ENCODE measurements at places on chromosomes 7 and 10. TPM values are rescaled to one million over a fixed set of nuclear protein-coding genes. Genes with fewer than 3 reads are reported as not detected.

HOGA1 gene
- total RNA-seq = 3.1 TPM

OPN1SW gene
- 0.28 TPM for total RNA-seq

CLIP2 gene
- 44.9 TPM for total RNA-seq

RNF133 gene
- total RNA-seq = 1.2 TPM

OLAH gene
- total RNA-seq = 7.4 TPM

OR9A2 gene
- total RNA-seq = 0.50 TPM

DNA sequence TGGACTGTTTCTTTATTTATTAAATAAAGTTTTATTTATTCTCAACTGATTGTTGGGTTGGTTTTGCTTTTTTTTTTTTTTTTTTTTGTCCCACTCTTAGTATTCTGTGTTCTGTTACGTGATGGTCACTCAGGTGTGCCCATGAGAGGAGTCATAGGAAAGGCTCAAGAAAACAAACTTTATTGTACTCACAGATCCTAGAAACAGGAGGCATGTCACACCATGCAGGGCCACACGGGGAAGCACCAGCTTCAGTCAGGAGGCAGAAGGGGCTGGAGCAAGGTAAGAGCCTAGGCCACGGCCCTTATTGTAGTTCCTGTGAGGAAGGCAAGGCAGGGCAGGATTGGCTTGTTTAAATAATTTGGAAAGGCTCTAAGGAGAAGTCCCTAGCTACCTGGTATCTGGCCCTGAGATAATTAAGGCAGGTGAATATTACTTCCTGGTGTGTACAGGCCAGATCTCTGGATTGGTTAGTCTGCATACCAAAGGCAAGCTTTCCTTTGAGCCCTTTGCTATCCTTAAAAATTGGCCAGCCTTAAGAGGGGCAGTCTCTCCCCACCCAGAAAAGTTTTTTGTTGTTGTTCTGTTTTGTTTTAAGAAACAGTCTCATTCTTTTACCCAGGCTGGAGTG, 8.3 kb downstream of the ATOH7 start:
- no peak for DNase-seq
- H3K27me3 ChIP-seq = no peaks in the 10 kb centered on the region
- H3K36me3 ChIP-seq = no peaks in the 10 kb centered on the region
- H3K27ac ChIP-seq = no peak overlapping the region
- H3K4me1 ChIP-seq = no peaks in the 10 kb centered on the region
- H3K4me3 ChIP-seq = no peak overlapping the region

GRCh38 chr7:124250297-124251034, 217.6 kb upstream of the TMEM229A start:
- no peaks in the 10 kb centered on the region for H3K36me3 ChIP-seq
- H3K27ac ChIP-seq = no peak overlapping the region
- H3K4me3 ChIP-seq = no peak overlapping the region
- no peaks in the 10 kb centered on the region for H3K4me1 ChIP-seq
- no peaks in the 10 kb centered on the region for H3K27me3 ChIP-seq

DNA sequence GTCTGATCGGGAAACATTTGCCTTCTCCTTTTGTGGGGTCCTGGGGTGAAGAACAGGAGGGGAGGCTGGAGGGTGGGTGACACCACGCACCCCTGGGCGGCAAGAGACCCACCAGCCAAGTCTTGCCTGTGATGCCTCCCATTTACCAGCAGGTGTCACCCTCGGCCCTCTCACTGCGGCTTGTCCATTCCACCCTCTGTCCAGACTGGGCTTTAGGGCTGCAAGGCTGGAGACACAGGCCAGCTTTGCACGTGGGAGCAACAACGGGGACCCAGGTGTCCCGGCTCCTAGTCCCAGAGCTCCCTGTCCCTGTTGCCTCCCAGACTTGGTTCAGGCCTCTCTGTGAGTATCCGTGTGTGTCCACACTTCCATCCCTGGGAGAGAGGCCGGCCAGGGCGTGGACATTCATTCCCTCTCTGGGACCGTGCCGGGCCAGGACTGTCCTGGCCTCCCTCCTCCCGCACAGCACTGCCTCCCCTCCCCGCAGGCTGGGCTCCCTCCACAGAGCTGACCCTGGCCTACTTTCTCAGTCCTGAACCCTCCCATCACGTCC, 36.2 kb upstream of the GTF2IRD1 start:
- H3K4me3 ChIP-seq = no peak overlapping the region
- H3K4me1 ChIP-seq = peaks cover 11% of the 10 kb centered on the region
- no peaks in the 10 kb centered on the region for H3K36me3 ChIP-seq
- peak; percentile 86 for DNase-seq

DNA sequence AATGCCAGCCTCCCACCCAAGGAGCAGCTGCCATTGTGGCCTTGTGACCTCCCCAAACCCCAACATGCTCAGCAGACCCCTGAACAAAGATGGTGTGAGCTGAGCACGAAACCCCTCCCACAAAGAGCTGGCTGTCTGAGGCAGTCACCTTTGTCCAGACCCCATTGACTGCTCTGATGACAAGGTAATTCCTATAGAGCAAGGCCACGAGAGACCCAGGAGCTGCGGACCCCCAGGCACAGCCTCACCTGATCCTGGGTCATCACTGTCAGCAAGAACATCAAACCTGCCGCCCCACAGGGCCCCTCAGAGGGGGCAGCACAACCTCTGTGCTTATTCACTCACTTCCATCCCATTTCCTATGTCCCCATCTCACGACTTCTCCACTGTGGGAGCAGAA, 102.6 kb downstream of the CPXM2 start:
- no peak overlapping the region for H3K27ac ChIP-seq
- H3K4me3 ChIP-seq = no peak overlapping the region
- H3K27me3 ChIP-seq = no peaks in the 10 kb centered on the region
- no peaks in the 10 kb centered on the region for H3K36me3 ChIP-seq
- DNase-seq = no peak
- no peaks in the 10 kb centered on the region for H3K4me1 ChIP-seq

DNA sequence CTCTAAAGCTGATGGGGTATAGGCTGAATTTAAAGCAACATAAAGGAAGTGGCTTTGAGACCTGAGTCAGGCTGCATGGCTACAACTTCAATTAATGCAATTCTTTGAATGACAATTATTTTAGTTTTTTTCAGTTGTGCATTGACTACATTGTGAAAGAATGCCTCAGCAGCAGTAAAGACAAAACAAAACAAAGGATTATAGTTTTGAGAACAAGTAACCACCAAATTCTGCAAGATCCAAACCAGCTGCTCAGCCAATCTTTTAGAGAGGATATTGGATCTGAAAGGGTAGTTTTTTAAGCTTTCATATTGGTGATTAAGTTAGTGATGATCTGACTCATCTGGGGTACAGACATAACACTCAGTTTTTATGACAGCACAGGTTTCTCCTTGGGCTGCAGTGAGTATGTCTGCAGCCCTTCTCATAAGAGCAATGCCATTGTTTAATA, 40.6 kb upstream of the ABCA13 start:
- H3K36me3 ChIP-seq = no peaks in the 10 kb centered on the region
- no peak for DNase-seq
- no peaks in the 10 kb centered on the region for H3K27me3 ChIP-seq
- no peak overlapping the region for H3K4me3 ChIP-seq
- H3K27ac ChIP-seq = no peak overlapping the region

DNA sequence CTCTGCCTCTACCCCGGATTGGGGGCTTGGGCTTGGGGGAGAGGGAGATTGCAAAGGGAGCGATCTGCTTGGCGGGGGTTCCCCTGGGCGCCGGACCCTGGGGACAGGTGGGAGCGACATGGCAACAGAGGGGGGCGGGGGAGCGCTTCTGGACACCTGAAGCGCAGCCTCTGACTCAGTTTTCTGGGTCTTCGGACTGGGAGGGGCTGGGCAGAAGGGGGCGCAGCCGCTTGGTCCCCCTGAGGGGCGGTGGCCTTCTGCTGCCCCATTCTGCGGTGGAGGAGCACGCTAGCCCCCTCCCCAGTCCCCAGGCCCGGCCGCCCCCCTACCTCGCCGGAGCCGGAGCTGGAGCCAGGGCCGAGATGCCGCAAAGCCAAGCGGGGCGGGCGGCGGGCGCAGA, 380 bp downstream of the NAT16 start:
- peaks cover 26% of the 10 kb centered on the region for H3K4me1 ChIP-seq
- peak overlapping the region; percentile 35 for H3K4me3 ChIP-seq
- no peak overlapping the region for H3K27ac ChIP-seq
- DNase-seq = no peak

DNA sequence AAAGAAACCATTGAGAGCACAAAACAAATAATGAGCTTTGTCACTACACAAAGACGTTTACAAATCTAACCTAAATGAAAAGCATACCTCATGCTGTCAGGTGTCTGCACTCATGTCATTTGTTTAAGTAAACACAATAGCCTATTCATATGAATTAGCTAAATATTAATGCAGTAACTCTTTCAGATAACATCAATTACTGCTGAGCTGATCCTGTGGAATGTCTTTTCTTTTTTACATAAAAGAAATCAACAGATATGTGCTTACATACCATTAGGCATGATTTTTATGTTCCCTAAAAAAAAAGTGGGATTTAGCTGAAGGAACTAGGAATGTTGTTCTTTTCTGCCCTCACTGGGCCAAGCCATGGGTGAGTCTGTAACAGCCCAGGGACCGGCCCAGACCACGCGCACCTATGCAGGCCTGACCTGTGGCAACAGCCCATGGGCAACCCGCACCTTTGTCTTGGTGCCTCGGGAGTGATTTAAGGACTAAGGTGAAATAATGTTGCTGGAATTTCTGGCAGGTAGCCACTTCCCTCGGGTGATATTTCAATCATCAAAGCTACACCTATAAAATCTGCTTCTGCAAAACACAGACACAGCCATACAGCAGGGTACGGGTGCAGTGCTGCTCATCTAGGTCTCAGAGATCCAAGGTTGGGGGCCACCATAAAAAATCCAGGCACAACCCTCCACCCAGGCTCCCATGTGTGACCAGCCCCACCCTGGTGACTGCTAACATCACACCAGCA, 44.6 kb downstream of the FGFR2 start:
- H3K4me3 ChIP-seq = no peak overlapping the region
- no peak overlapping the region for H3K27ac ChIP-seq
- peaks cover 9% of the 10 kb centered on the region for H3K4me1 ChIP-seq
- H3K36me3 ChIP-seq = peaks cover 18% of the 10 kb centered on the region
- DNase-seq = no peak

- DNase-seq = no peak
- H3K27me3 ChIP-seq = no peaks in the 10 kb centered on the region
- H3K4me1 ChIP-seq = peaks cover 2% of the 10 kb centered on the region
- no peaks in the 10 kb centered on the region for H3K36me3 ChIP-seq
- no peak overlapping the region for H3K27ac ChIP-seq
These were observed 74.0 kb downstream of the PIP4K2A start for GRCh38 chr10:22640359-22640758.

GRCh38 chr10:53403688-53404087, 631.1 kb upstream of the MBL2 start:
- H3K4me3 ChIP-seq = no peak overlapping the region
- DNase-seq = no peak
- no peak overlapping the region for H3K27ac ChIP-seq
- peaks cover 3% of the 10 kb centered on the region for H3K4me1 ChIP-seq
- H3K27me3 ChIP-seq = no peaks in the 10 kb centered on the region

DNA sequence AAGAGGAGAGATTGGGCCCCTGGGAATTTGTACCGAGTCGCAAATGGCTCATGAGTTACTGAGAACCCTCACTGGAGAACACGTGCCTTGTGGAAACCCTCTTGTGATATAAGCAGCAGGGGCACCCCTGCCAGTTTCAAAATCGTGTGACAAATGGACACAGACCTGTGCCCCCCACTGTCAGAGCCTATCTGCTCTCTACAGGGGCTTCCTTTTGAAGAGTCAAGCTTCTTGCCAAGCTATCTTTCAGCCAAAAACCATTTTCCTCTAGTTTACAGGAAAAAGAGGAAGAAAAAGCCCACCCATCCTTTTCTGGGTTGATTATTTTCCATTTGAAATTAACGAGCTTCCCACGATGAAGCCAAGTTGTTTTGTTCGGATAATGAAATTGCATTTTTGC, 64.1 kb upstream of the MPP7 start:
- no peak overlapping the region for H3K27ac ChIP-seq
- no peak overlapping the region for H3K4me3 ChIP-seq
- no peaks in the 10 kb centered on the region for H3K36me3 ChIP-seq
- no peak for DNase-seq
- H3K27me3 ChIP-seq = no peaks in the 10 kb centered on the region

DNA sequence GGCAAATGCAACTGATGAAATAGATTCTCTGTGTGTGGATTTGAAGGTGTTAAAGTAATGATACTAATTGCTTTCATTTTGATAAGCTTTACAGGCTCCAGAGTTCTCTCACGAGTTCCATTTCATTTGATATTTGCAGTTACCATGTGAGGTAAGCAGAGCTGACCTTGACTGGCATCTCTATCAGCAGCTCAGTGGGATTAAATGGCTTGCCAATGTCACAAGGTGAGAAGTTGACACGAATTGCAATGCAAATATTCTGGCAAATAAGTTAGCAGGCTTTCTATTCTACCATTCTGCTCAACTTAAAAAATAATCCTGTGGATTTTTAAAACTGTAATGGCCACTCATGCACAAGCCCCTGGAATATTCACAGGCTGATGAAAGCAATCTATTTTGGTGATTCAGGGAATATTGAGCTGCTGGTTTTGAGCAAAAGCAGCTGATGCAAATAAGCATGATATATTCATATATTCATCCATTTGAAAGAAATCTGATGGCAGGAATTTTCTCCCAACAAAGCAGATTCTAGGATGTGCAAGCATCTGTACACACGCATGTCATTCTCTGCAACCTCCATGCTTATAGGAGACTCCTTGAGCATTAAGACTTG, 64.5 kb upstream of the ANKRD1 start:
- DNase-seq = no peak
- no peak overlapping the region for H3K27ac ChIP-seq
- no peaks in the 10 kb centered on the region for H3K4me1 ChIP-seq
- no peaks in the 10 kb centered on the region for H3K36me3 ChIP-seq
- H3K4me3 ChIP-seq = no peak overlapping the region

DNA sequence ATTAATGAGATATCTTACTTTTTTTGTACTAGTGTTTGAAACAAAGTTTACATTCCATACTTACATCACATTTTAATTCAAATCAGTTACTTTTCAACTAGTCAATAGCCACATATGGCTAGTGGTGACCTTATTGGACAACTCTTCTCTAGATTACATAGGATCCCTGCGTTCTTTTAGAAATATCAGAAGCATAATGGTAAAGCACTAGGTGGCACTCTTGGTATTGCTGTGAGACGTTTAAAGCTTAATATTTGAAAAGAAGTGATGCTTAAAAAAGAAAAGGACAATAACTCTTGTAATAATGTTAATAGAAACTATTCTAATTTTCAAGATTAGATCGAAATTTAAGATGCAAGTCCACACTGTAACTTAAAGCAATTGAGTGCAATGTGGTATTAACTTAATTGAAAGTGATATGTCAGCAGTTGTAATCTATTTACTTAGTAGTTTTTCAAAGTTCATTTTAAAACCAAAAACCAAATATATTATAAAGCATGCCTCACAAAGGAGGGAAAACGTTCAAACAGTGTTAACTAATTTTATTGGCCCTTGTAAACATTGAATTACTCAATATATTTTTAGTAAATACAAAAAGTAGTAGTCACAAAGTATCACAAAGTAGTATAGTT, 339.1 kb downstream of the ATRNL1 start:
- H3K27ac ChIP-seq = no peak overlapping the region
- no peaks in the 10 kb centered on the region for H3K27me3 ChIP-seq
- DNase-seq = peak; percentile 17
- no peak overlapping the region for H3K4me3 ChIP-seq
